Stimulated activated CD8-positive, alpha-beta memory T cell treated with anti-CD3 and anti-CD28 coated beads, Interleukin-4, amount 100 ng/mL, for 1 hour (primary cell): ENCODE measurements at places on chromosomes 5 and 9.

- no peak for DNase-seq
Measured at GRCh38 chr5:24714746-24715145, 70.0 kb upstream of the CDH10 start.

DNA sequence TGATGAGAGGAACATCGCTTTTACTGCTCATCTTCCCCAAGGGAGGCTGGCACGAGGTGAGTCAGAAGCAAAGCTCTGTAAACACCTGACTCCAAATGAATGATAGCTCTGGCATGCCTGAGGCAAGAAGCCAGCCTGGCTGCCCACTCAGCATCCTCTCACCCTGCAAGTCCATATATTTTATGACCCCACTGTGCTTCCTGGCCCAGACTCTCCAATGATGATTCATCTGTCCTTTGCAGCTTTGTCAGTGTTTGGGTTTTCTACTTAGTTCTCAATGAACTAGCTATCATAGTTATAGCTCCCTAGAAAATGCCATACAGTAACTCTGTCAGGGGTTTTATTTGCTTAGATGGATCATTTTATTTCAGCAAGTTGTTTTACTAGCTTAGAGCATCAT, 52.1 kb upstream of the FSTL4 start:
- DNase-seq: no peak

- DNase-seq: no peak
Measured at GRCh38 chr9:97220894-97221477, 86.5 kb upstream of the CCDC180 start.

DNA sequence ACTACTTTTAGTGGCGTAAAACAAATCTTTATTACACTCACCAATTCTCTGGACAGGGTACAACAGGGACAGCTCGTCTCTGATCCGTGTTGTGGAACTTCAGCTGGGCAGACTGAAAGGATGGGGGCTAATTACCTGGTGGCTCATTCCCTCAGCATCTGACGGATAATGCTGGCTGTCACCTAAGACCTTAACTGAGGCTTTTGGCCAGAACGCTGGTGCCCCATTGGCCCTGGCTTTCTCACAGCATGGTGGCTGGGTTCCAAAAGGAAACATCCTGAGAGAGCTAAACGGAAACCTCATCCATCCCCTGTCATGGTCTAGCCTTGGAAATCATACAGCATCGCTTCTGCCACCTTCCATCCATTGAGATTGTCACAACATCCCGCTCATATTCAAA, 62.9 kb downstream of the RAI14 start:
- no peak for DNase-seq

- DNase-seq: no peak
Measured at GRCh38 chr9:130287736-130288135, 22.2 kb downstream of the HMCN2 start.

- no peak for DNase-seq
Measured at GRCh38 chr9:17963498-17963897, 384.6 kb downstream of the SH3GL2 start.

DNA sequence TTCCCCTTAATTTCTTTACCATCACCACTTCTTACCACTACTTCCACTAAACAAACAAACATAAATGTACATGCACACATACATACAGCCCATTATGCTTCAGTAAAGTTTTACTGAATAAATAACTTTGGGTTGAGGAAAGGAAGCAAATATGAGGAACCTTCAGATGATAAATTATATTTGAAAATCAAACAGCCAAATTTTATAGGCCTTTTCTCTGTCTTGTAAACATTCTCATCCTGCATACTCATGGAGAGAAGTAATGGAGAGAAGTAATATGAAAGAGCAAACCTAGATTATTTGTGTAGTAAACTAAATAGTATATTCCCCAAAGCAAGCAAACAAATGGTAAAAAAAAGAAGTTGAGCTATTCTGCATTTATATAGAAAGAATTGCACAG, 658.3 kb upstream of the RORB start:
- DNase-seq: no peak

GRCh38 chr9:114282926-114283325, 40.0 kb upstream of the ORM1 start:
- DNase-seq: no peak

DNA sequence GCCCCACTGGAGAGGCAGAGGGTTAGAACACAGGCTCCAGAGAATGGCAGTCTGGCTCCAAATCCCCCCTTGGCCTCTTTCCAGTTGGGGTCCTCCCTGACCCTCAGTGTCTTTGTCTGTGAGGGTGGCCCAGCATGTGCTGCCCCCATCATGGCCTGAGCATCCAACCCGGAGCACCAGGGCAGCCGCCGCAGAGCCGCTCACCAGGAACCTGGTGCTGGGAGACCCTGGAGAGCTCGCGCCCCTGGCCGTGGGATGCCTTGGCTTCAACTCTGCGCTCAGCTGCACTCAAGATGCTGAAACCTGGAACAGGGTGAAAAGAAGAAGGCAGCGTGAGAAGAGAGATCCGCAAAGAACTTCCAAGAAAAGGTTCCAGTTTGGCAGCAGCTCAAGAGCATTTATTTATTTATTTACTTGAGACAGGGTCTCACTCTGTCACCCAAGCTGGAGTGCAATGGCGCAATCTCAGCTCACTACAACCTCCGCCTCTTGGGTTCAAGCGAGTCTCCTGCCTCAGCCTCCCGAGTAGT, 3.8 kb downstream of the CCDC187 start:
- no peak for DNase-seq

DNA sequence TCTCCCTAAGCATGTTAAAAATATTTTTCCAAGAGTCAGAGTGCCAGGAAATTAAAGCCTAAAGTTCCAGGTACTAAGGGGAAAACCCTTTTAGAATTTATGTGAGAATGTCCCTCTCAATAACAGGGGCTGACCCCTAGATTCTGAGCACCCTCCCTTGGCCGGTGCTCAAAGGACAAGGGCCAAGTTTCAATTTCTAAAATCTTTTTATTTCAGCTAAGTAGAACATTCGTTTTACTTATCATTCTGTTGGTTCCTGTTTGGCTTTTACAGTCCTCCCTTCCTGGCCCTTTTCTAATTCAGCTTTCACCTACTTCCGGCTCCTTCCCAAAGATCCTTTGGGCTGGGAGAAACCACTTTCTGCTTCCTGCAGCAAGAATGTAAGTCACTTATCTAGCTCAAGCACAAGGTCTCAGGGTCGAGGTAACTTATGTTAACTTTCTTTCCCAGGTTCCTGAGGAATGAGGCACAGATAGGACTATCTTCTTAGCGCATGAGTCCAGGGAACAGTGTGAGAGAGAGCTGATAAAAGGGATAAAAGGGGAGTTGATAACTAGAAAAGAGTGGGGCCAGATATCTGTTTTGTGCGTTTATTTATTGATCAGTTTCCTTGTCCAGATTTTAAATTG, 34.6 kb upstream of the F2RL2 start:
- DNase-seq: no peak

DNA sequence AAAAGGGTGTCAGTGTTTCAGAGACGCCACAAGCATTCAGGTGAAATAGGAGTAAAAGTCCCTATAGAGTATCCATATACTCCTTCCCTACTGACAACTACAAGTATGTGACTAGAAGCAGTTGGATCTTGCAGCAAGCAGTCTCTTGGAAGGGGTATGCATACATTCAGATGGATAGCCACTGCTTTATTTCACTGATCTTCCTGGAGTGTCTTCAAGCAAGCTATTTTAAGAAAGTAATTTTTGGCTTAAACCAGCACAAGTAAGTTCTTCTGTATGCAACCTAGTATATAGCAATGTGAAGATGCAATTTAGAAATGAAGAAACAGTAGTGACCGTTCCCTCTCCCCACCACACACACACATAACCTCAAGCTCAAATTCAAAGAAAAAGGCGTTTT, 446.8 kb upstream of the CDH18 start:
- DNase-seq: no peak

DNA sequence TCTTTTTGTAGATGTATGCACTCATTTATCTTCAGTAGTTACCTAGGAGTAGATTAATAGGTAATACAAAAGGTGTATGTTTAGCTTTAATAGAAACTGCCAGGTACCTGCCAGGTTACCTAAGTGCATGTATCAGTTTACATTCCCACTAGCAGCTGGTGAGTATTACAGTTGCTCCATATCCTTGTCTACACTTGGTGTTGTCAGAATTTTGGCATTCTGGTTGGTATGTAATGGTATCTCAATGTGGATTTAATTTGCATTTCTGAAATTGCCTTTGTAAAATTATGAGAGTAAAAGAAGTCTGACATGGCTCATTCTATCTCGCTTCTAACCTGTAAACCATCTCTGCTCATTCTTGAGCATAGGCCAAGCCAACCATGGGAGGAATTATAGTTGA, 38.3 kb upstream of the SIL1 start:
- DNase-seq: no peak

DNA sequence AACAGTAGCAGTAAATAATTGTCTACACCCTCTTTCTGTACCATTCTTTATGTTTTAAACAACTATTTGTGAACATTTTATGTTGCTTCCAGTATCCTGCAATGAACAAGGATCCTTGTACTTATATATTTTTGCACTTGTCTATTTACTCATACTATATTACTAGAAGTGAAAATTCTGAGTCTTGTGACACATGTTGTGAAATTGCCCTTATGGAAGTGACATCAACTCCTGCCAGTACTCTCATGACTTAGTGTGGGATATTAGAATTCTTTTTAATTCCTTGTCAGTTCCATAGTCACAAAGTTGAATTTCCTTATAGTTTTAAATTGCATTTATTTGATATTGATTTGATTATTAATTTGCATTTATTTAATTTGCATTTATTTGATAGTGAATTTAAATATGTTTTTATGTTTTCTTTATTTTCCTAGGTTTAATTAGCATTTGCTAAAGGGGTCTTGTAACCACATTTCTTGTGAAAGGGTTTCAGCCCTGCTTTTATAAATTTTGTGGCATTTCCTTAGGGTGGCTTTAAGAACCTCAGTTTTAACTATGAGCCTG, 27.7 kb downstream of the PARP8 start:
- DNase-seq: no peak

GRCh38 chr5:1009359-1010180, 968 bp downstream of the NKD2 start:
- DNase-seq: no peak

DNA sequence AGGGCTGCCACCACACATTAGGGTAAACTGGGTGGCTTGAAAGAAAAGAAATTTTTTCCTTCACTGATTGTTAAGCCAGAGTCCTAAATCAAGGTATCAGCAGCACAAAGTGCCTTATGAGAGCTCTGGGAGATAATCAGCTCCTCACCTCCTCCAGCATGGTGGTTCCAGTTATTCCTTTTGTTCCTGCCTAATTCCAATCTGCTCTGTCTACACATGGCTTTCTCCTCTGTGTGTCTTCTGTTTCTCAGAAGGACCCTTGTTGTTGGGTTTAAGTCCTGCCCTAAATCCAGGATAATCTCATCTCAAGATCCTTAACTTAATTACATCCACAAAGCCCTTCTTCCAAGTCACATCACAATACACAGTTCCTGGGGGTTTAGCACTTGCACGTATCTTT, 1352.0 kb upstream of the CDH9 start:
- DNase-seq: no peak

GRCh38 chr5:8376478-8376877, 507.5 kb downstream of the MTRR start:
- no peak for DNase-seq

- DNase-seq: no peak
Measured at GRCh38 chr9:122179690-122180074, 20.0 kb downstream of the MORN5 start.

- no peak for DNase-seq
Measured at GRCh38 chr9:95834281-95834907, 41.1 kb upstream of the ERCC6L2 start.

GRCh38 chr5:174175716-174176268, 130.3 kb downstream of the NSG2 start:
- DNase-seq: no peak

DNA sequence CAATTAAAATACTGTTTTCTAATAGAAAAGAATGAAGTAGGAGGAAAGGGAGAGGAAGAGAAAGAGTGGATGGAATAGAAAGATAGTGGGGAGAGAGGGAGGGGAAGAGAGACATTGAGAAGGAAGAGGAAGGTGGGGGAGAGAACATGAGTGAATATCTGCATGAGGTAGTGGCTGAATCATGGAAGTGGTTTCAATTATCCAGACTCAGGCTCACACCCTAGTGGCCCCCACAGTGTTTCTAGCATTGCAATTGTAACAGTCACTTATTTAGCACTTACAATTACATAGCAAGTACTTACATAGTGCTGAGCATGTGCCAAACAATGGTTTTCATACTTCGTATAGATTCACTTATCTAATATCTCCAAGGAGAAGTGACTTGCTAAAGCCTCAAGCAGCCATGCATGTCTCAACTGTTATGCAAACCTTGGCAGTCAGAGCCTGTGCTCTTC, 72.7 kb downstream of the CAST start:
- DNase-seq: no peak

GRCh38 chr9:19946441-19947109, 157.7 kb upstream of the SLC24A2 start:
- no peak for DNase-seq

DNA sequence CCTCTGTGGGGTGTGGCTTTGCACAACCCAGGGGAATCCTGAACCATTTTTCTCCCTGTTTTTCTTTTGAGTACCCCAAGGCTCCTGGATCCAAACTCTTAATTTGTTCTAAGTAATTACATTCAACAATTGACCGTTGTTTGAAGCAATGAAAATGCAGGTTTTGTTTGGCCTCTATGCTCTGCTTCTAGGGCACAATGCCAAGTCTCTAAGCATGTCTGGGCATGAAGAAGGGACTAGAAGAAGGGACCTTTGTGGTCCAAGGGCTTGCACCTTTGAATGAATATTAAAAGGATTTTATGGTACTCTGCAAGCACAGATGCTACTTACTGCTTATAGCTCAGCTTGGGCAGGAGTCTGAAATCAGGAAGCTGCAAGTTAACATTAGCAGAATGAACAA, 6.6 kb upstream of the ENC1 start:
- no peak for DNase-seq

DNA sequence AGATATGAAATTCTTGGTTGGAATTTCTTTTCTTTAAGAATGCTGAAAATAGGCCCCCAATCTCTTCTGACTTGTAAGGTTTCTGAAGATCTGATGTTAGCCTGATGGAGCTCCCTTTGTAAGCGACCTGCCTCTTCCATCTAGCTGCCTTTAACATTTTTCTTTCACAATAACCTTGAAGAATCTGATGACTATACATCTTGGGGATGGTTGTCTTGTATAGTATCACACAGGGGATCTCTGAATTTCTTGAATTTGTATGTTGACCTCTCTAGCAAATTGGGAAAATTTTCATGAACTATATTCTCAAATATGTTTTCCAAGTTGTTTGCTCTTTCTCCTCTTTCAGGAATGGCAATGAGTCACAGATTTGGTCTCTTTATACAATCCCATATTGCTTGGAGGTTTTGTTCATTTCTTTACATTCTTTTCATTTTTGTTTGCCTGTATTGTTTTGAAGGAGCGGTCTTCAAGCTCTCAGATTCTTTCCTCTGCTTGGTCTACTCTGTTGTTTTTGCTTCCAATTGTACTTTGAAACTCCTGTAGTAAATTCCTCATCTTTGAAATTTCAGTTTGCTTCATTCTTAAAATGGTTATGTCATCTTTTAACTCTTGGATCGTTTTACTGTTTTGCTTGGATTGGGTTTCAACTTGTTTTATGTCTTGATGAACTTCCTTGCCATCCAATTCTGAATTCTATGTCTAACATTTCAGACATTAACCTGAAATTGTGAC, 245.2 kb upstream of the TARS1 start:
- no peak for DNase-seq
